ENCODE measurements at places on chromosomes 7 and 10. TPM values are rescaled to one million over a fixed set of nuclear protein-coding genes. Genes with fewer than 3 reads are reported as not detected.
A peak's percentile ranks its signal among the peaks of the same experiment; 100 is the strongest.

DNA sequence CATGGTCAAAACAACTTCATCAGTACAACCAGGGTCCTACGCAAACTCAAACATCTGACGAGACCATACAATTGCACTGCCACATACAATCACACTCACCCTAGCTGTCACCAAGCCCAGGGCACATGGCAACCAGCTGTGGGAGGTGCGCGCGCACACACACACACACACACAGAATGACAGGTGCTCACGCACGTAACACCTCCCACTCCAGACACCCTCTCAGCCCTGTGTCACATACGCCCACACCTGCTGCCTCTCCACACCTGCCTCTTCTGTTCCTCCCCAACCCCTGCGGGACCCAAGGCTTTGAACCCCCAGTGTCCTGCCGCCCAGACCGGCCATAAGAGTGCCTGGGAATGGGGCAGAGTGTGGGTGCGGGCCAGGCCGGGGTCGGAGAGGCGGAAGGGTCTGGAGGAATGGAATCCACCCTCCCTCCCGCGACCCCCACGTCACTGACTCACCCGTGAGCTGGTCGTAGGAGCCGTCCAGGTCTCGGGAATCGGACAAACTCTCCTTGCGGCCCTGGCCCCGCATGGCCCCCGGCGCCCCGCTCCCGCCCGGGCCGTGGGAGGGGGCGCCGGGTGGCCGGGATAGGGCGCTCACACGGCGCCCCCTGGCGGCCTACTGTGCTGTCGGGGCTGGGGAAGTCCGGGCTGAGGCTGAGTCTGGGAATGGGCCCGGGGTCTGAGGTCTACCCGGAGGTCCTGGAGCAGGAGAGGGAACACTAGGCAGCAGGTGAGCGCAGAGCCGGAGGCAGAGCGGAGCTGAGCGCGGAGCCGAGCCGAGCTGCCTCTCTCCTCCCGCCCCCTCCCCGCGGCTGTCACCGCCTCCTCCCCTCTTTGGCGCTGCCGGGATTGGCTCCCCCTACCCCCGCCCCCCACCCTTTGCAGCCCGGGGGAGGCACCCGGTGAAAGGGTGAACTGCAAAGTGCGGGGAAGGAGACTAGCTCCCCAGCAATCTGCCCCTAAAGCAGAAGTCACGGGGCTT is at the start of gene KCNIP2:
TSS of gene KCNIP2 (minus strand) at position 769 of the 990 bp plus-strand sequence. CDS start at position 537, 232 bp downstream.
- H3K27ac ChIP-seq: no peak within 1 kb of the TSS
- peaks cover 4% of the 10 kb centered on the region for H3K36me3 ChIP-seq
- peak; percentile 46 for DNase-seq
- peaks cover 11% of the 10 kb centered on the region for H3K4me1 ChIP-seq
- peak within 1 kb of the TSS; percentile 28 for H3K4me3 ChIP-seq
- no peaks in the 10 kb centered on the region for H3K27me3 ChIP-seq

GRCh38 chr10:78162853-78163252 is 129.2 kb downstream of the RPS24 start:
- H3K4me3 ChIP-seq: no peak overlapping the region
- H3K36me3 ChIP-seq: no peaks in the 10 kb centered on the region
- no peak overlapping the region for H3K27ac ChIP-seq
- DNase-seq: no peak

- no peaks in the 10 kb centered on the region for H3K27me3 ChIP-seq
- DNase-seq: no peak
- H3K4me1 ChIP-seq: no peaks in the 10 kb centered on the region
- H3K36me3 ChIP-seq: no peaks in the 10 kb centered on the region
- H3K27ac ChIP-seq: no peak within 1 kb of the TSS
- H3K4me3 ChIP-seq: no peak within 1 kb of the TSS
Measured at GRCh38 chr10:35605191-35605590, at the start of gene GJD4. GJD4 (plus strand) TSS chr10:35605341; CDS start chr10:35605568, 227 bp downstream.

The TAS2R38 gene
- total RNA-seq: not detected

DNA sequence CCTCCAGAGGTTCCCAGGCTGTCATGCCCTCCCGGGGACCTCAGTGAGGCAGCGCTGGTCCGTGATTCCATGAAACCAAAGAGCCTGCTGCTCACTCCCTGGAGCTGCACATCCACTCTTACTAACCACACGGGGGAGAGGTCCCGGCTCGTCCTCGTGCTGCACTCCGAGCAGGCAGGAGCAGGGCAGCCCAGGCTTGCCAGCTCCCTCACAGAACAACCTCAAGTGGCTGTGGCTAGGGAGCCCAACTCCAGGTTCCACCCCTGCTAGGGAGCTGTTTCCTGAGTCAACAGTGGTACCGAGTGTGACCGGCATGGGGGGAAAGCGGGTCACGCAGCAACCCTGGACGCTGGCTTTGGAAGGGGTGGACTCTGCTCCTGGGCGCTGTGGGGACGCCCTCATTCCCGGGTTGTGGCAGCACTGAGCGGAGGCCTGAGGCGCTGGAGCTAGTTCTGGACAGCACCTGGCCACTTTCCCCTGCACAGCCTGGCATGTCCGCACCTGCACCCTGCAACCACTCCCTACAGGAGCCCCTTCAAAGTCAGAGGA is 27.9 kb upstream of the PPP2R2D start:
- H3K4me3 ChIP-seq: no peak overlapping the region
- H3K36me3 ChIP-seq: no peaks in the 10 kb centered on the region
- peak; percentile 44 for DNase-seq

- H3K4me3 ChIP-seq: no peak overlapping the region
- no peaks in the 10 kb centered on the region for H3K27me3 ChIP-seq
- H3K36me3 ChIP-seq: no peaks in the 10 kb centered on the region
- no peak for DNase-seq
- no peak overlapping the region for H3K27ac ChIP-seq
- H3K4me1 ChIP-seq: peaks cover 8% of the 10 kb centered on the region
Measured at GRCh38 chr7:92645114-92646061, 55.2 kb upstream of the FAM133B start.

The C10orf53 gene
- not detected for total RNA-seq

The IKZF1 gene
- total RNA-seq: 43.5 TPM

DNA sequence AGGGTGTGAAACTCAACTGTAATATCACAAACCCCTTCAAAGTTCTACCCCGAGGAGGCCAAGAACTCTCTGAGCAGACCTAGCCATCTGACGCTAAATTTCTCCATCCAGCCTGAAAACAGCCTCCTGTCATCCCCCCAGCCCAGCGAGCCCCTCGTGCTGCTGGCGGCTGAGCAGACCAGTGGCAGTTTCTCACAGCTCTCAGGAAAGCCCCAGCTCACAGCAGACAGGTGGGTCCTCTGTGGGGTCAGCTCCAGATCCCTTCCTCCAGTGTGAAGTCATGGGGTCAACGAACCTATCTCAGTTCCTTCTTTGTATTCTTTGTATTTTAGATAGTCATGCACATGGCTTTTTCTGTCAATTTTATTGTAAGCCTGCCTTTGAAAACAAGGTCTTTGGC is 7.8 kb downstream of the GARIN1A start:
- H3K36me3 ChIP-seq: no peaks in the 10 kb centered on the region
- H3K27me3 ChIP-seq: no peaks in the 10 kb centered on the region
- H3K4me3 ChIP-seq: no peak overlapping the region

DNA sequence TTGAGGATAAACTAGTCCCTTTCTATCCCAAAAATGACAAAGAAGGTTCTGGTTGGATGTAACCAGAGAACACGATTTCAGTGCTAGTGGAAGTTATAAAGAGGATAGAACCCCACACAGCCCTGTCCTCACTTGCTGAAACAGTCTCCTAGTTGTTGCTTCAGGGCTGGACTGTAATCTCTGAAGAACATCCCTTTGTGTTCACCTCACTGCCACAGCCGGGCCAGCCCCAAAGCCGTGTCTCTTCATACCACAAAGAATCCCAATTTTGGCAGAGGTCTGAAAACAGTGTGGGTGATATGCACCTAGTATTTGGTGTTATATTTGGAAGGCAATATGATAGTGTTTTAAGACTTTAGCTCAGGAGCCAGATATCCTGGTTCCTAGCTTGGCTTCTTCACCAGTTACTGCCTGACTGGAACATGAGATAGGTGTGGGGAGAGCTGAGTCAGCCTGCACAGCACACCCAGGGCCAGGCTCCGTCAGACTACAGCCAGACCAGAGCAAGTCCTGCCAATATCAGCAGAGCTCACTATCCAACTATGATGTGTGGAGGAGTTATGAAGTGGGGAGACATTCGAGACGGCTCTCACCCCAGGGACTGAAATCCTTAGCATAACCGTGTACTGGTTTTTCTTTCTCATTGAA is 21.2 kb downstream of the CYP3A4 start:
- no peak for DNase-seq
- H3K4me1 ChIP-seq: no peaks in the 10 kb centered on the region
- no peak overlapping the region for H3K4me3 ChIP-seq
- H3K27me3 ChIP-seq: no peaks in the 10 kb centered on the region
- H3K36me3 ChIP-seq: no peaks in the 10 kb centered on the region

DNA sequence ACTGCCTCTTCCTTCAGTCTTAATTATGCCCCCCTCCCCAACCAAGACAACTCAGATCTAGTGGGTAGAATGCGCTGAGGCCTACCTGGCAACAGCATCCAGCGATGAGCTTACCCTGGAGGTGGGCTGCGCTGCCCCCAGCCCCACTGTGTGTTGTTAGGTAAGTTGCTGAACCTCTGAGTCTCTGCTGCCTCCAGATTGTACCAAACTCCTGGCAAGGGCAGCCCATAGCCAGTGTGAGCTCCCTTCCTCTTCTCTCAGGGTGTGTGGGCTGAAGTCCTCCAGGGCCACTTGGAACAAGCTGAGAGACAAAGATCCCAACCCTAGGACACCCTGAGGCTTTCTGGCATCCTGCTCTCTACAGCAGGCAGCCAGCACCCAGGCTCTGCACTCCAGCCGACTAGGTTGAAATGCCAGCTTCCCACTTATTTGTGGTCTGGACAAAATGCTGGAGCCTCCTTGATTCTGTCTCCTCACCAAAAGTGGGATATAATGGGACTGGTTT is 135.3 kb downstream of the ARHGAP22 start:
- H3K27ac ChIP-seq: no peak overlapping the region
- no peak overlapping the region for H3K4me3 ChIP-seq
- H3K27me3 ChIP-seq: no peaks in the 10 kb centered on the region
- H3K36me3 ChIP-seq: no peaks in the 10 kb centered on the region
- no peak for DNase-seq

The MAPK8 gene
- total RNA-seq: 51.6 TPM

The TMEM176B gene
- total RNA-seq: 382 TPM

GRCh38 chr10:111107023-111107422 is 30.2 kb downstream of the ADRA2A start:
- no peak overlapping the region for H3K27ac ChIP-seq
- H3K4me3 ChIP-seq: no peak overlapping the region
- H3K36me3 ChIP-seq: no peaks in the 10 kb centered on the region

DNA sequence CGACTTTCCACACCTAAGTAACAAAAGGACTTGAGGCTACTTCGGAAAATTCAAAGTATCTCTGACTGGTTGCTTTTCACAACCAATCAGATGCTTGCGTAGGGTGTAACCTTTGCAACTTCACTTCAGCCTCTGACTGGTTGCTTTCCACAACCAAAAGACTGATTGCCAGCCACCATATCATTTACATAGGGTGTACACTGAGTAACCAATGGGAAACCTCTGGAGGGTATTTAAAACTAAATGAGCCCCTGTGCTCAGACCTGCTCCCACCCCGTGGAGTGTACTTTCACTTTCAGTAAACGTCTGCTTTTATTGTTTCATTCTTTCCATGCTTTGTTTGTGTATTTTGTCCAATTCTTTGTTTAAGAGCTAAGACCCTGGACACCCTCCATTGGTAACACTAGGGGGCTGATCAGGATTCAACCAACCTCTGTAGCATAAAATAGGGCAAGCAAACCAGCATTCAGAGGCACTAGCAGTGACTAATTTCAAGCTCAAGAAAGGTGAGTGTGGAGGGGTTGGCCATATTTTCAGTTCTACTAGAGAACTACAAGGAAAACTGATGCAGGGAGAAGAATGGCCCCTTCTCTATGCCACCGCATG is 390.8 kb downstream of the POM121L12 start:
- H3K4me1 ChIP-seq: peaks cover 8% of the 10 kb centered on the region
- H3K4me3 ChIP-seq: peak overlapping the region; percentile 21
- H3K36me3 ChIP-seq: no peaks in the 10 kb centered on the region
- no peak overlapping the region for H3K27ac ChIP-seq
- DNase-seq: no peak

The TDRD1 gene
- 0.09 TPM for total RNA-seq

DNA sequence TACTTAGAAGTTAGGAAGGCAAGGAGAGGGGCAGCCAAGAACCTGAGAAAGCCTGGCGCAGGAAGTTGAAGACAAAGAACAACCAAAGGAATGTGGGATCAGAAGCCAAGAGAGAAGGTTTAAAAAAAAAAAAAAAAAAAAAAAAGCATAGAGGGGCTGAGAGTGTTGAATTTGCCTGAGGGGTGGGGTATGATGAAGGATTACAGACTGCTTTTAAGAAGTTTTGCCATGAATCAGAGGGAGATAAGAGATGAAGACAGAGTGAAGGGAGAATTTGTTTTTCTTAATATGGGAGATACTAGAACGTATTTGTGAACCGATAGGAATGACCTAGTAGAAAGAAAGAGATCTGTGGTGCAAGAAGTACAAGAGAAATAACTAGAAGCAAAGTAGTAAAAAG is 6.7 kb downstream of the SLC26A4 start:
- H3K27ac ChIP-seq: no peak overlapping the region
- H3K4me3 ChIP-seq: no peak overlapping the region
- no peak for DNase-seq
- H3K27me3 ChIP-seq: no peaks in the 10 kb centered on the region
- no peaks in the 10 kb centered on the region for H3K4me1 ChIP-seq

DNA sequence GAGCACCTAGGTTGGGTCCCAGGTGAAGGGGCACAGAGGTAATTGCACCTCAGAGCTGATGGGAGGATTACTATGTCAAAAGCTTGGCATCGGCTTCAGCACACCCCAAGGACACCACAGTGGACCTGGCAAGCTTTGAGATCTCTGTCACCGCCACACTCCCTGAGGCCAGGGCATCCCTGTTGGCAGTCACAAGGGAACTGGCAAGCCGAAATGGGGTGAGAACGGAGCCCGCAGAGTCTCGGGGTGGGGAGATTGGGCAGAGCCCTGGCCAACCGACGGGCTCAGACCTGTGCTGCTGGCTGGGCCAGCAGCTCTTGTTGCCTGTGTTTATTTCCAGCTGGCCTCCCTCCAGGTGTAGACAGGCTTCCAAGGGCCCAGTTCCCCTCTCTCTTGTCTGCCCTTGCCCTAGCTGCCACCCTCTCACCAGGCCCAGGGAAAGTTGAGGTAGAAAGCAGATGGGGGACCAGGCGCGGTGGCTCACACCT is 2.5 kb downstream of the HSPB1 start:
- peaks cover 34% of the 10 kb centered on the region for H3K4me1 ChIP-seq
- no peak for DNase-seq
- H3K27me3 ChIP-seq: no peaks in the 10 kb centered on the region
- no peaks in the 10 kb centered on the region for H3K36me3 ChIP-seq
- H3K27ac ChIP-seq: peak overlapping the region; percentile 100

DNA sequence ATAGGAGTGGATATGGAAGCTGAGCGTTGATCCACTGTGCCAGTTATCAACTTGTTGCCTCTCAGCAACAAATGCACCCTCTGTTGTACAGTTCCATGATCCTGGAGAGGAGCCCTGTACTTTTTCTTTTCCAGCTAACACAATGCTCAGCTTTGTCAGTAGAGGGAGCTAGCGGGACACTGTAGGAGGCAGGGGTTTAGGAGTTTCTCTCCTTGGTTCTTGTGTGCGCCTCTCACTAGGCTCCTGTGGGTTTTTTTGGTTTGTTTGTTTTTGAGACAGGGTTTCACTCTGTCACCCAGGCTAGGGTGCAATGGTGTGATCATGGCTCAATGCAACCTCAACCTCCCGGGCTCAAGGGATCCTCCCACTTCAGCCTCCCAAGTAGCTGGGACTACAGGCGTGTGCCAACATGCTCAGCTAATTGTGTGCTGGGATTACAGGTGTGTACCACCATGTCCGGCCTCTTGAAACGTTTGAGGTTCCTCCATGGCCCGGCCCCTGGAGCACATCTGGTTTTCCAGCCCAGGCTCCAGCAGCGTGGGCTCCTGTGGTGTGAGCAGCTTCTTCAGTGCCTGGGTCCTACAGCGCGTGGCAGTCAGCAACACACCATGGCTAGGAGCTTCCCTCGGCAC is 12.0 kb upstream of the MARVELD1 start:
- H3K36me3 ChIP-seq: no peaks in the 10 kb centered on the region
- no peak overlapping the region for H3K27ac ChIP-seq
- H3K27me3 ChIP-seq: no peaks in the 10 kb centered on the region
- H3K4me3 ChIP-seq: no peak overlapping the region
- H3K4me1 ChIP-seq: no peaks in the 10 kb centered on the region

Data from liver (tissue), 10 donors.